ENCODE measurements at places on chromosomes 13 and 19. TPM values are rescaled to one million over a fixed set of nuclear protein-coding genes. Genes with fewer than 3 reads are reported as not detected.
A peak's percentile ranks its signal among the peaks of the same experiment; 100 is the strongest.

GRCh38 chr19:3403489-3404323 is 37.3 kb downstream of the NFIC start:
- H3K4me3 ChIP-seq = no peak overlapping the region
- H3K27ac ChIP-seq = no peak overlapping the region
- no peaks in the 10 kb centered on the region for H3K4me1 ChIP-seq
- no peaks in the 10 kb centered on the region for H3K27me3 ChIP-seq

DNA sequence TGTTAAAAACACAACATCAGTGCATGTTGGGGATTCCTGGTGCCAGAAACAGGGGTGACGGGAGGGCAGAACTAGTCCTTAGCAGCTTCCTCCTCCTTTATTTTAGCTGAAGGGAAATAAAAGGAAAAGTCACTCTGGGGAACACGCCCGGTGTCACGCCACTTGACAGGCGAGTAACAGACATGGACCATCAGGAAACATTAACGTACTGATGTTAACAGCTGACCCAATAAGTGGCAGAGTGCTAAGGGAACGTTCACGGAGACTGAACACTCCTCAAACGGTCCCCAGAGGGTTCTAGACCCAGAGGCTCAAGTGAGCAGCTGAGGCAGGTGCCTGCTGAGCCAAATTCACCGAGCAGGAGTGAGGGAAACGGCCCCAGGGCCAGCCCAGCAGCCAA is 13.9 kb upstream of the EIF3G start:
- no peak overlapping the region for H3K27ac ChIP-seq
- H3K4me3 ChIP-seq = no peak overlapping the region
- no peaks in the 10 kb centered on the region for H3K4me1 ChIP-seq
- peaks cover 67% of the 10 kb centered on the region for H3K36me3 ChIP-seq
- no peak for DNase-seq
- no peaks in the 10 kb centered on the region for H3K27me3 ChIP-seq

DNA sequence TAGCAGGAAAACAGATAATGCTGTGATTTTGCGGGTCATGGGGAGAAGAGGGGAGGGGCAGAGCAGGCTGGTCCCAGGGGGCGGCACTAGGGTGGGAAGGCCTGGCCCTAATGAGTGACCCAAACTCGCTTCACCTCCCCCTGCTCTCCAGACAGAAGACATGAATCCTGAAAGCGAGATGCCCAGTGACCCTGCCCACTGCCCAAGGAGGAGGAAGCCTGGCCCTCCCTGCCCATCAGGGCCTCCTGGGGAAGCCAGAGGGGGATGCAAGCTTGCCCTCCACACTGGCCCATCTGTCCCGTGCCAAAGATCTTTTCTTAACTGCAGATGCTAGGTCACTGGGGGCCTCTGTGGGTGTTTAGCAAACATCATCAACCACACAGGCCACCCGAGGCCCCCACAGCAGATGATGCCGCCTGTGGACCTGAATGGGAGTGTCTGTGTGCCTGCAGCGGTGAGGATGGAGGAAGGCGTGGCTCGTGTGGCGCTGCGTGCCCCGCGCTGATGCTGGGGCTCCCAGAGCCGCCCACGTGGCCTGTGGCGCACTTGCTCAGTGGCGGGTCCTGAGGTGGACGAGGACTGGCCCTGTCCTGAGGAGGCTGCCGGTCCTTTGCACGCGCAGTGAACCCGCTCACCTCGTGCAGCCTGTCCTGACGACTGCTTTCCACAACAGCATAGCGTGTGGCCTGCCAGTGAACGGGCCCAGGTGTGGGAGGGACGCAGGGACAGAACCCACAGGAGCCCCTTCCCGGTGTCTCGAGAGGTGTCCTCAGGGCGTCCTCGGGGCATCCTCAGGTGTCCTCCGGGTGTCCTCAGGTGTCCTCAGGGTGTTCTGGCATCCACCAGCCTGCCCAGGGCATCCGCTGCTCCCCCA is 80.5 kb upstream of the MCF2L start:
- no peak overlapping the region for H3K27ac ChIP-seq
- H3K4me1 ChIP-seq = no peaks in the 10 kb centered on the region
- H3K36me3 ChIP-seq = peaks cover 4% of the 10 kb centered on the region
- H3K4me3 ChIP-seq = no peak overlapping the region

- H3K27me3 ChIP-seq = no peaks in the 10 kb centered on the region
- no peak overlapping the region for H3K27ac ChIP-seq
- H3K36me3 ChIP-seq = no peaks in the 10 kb centered on the region
- DNase-seq = no peak
Measured at GRCh38 chr13:113417836-113418721, 35.2 kb downstream of the ADPRHL1 start.

GRCh38 chr13:39311619-39312018 is 273.4 kb downstream of the NHLRC3 start:
- no peak overlapping the region for H3K4me3 ChIP-seq
- H3K27me3 ChIP-seq = no peaks in the 10 kb centered on the region

GRCh38 chr13:23377983-23378632 is 55.4 kb downstream of the SACS start:
- peak; percentile 89 for DNase-seq
- peak overlapping the region; percentile 31 for H3K27ac ChIP-seq
- H3K4me3 ChIP-seq = peak overlapping the region; percentile 51

- H3K4me1 ChIP-seq = no peaks in the 10 kb centered on the region
- peaks cover 4% of the 10 kb centered on the region for H3K27me3 ChIP-seq
- DNase-seq = no peak
- H3K4me3 ChIP-seq = no peak overlapping the region
- no peak overlapping the region for H3K27ac ChIP-seq
Measured at GRCh38 chr13:33330483-33330882, 44.9 kb upstream of the STARD13 start.

GRCh38 chr13:75763512-75763911 is 127.4 kb downstream of the LMO7 start:
- H3K27ac ChIP-seq = no peak overlapping the region
- no peak overlapping the region for H3K4me3 ChIP-seq
- H3K27me3 ChIP-seq = no peaks in the 10 kb centered on the region
- DNase-seq = no peak
- peaks cover 23% of the 10 kb centered on the region for H3K4me1 ChIP-seq

DNA sequence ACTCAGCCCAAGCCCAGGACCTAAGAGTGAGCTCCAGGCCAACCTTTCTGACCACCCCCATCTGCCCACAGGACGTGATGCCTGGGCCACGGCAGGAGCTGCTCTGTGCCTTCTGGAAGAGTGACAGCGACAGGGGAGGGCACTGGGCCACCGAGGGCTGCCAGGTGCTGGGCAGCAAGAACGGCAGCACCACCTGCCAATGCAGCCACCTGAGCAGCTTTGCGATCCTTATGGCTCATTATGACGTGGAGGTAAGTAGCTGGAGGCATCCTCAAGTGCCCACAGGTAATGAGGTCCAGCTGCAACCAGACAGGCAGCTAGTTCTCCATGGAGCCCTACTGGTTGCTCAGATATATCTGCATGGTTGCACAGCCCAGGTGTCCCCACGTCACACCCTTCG is 14.8 kb downstream of the DDX39A start:
- H3K27ac ChIP-seq = no peak overlapping the region
- H3K4me1 ChIP-seq = no peaks in the 10 kb centered on the region
- DNase-seq = no peak
- peaks cover 89% of the 10 kb centered on the region for H3K36me3 ChIP-seq
- no peaks in the 10 kb centered on the region for H3K27me3 ChIP-seq
- H3K4me3 ChIP-seq = no peak overlapping the region

- H3K27me3 ChIP-seq = no peaks in the 10 kb centered on the region
- no peak for DNase-seq
- H3K36me3 ChIP-seq = no peaks in the 10 kb centered on the region
- no peaks in the 10 kb centered on the region for H3K4me1 ChIP-seq
- no peak overlapping the region for H3K4me3 ChIP-seq
Measured at GRCh38 chr19:30309905-30310601, 62.1 kb upstream of the ZNF536 start.

DNA sequence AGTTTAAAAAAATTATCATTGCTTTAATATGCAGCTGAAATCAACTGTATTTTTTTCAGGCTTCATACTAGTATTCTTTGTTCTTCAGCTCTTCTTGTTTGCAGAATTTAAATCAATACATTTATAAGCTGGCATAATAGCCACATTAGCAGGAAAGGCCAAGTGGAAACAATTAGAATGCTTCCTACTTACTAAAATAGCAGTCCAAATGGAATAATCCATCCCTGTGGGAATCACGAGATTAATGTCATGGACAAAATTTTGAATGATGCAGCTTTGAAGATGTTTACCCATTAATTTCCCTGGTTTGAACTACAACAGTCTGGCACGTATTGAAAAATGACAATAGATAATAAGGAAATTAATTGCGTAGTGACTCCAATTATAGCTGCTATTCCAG is 2650.8 kb downstream of the PCDH9 start:
- H3K27ac ChIP-seq = no peak overlapping the region
- no peak overlapping the region for H3K4me3 ChIP-seq
- DNase-seq = no peak
- no peaks in the 10 kb centered on the region for H3K36me3 ChIP-seq
- no peaks in the 10 kb centered on the region for H3K27me3 ChIP-seq

GRCh38 chr13:67184247-67184646 is 45.9 kb downstream of the PCDH9 start:
- no peak overlapping the region for H3K27ac ChIP-seq
- H3K4me1 ChIP-seq = no peaks in the 10 kb centered on the region
- no peak for DNase-seq
- no peaks in the 10 kb centered on the region for H3K27me3 ChIP-seq
- no peaks in the 10 kb centered on the region for H3K36me3 ChIP-seq

GRCh38 chr19:28883241-28883693 is 329.7 kb downstream of the UQCRFS1 start:
- H3K27me3 ChIP-seq = no peaks in the 10 kb centered on the region
- no peak overlapping the region for H3K27ac ChIP-seq
- no peaks in the 10 kb centered on the region for H3K36me3 ChIP-seq

- H3K27ac ChIP-seq = no peak overlapping the region
- DNase-seq = no peak
- no peaks in the 10 kb centered on the region for H3K36me3 ChIP-seq
- no peak overlapping the region for H3K4me3 ChIP-seq
Measured at GRCh38 chr13:73081256-73081915, 22.6 kb downstream of the KLF5 start.

DNA sequence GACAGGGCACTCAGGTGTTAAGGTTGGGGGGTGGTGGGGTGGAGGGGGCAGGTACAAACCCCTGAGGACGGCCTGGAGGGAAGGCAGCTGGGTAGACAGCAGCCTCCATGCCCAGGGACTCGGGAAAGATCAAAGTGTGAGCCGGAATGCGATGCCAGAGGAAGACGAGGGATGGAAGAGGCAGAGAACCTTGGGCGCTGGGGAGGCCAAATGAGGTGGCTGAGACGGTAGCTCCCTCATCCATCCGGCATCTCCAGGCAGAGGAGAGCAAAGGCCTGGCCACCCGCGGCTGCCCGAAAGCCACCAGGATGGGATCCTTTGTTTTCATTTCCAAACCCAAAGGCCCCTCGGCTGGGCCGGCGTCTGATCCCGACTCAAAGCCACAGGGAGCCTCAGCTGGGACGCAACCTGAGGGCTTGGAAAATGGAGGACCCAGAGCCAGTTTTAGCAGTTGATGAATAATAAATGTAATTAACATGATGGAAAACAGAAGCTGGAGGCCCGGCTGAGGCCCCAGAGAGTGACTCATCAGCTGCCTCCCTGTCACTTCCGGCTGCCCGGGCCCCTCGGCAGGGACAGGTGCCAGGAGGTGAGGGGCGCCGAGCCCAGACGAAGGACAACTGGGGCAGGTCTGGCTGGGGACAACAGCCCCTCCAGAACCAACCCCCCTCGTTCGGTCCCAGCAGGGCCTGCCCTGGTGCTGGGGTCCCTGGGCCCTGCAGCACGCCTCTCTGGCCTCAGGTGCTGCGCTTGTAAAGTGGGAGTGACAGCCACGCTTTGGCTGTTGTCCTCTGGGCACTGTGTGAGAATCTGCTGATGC is 61.6 kb downstream of the CEBPG start:
- DNase-seq = no peak
- no peak overlapping the region for H3K4me3 ChIP-seq
- no peaks in the 10 kb centered on the region for H3K36me3 ChIP-seq

DNA sequence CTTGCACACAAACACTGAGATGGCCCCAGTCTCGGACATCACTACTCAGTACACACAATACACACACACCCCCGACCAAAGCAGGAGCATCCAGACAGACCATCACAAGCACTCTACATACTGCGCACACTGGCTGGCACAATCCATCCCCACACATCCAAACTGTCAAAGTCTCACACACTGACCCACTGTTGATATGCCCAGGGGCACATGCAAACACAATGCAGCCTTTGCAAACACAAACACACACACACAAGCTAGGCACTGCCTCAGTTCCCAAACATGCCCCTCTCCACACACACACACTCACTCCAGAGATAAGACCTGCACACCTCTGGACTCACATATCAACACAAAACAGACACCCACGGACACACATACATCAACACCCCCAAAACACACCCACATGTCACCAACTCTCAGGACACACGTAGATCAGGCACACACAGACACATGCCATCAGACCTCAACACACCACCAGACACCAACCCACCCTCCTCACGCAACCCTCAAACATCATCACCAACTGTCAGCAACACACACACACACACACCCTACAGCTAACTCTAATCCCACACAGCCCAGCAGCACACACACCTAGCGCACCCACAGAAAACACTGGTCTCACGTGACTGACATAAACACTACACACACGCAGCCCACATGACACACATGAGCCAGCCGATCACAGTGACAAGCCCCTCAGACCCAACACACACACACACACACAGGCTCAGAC is 1.9 kb downstream of the BBC3 start:
- H3K4me3 ChIP-seq = peak overlapping the region; percentile 89
- DNase-seq = peak; percentile 48
- no peaks in the 10 kb centered on the region for H3K27me3 ChIP-seq
- peaks cover 53% of the 10 kb centered on the region for H3K4me1 ChIP-seq
- H3K27ac ChIP-seq = peak overlapping the region; percentile 88
- H3K36me3 ChIP-seq = no peaks in the 10 kb centered on the region

- H3K27ac ChIP-seq = no peak overlapping the region
- H3K27me3 ChIP-seq = peaks cover 4% of the 10 kb centered on the region
- H3K4me1 ChIP-seq = no peaks in the 10 kb centered on the region
- H3K4me3 ChIP-seq = no peak overlapping the region
- H3K36me3 ChIP-seq = no peaks in the 10 kb centered on the region
- DNase-seq = no peak
Measured at GRCh38 chr13:29664591-29664990, 69.1 kb upstream of the SLC7A1 start.

DNA sequence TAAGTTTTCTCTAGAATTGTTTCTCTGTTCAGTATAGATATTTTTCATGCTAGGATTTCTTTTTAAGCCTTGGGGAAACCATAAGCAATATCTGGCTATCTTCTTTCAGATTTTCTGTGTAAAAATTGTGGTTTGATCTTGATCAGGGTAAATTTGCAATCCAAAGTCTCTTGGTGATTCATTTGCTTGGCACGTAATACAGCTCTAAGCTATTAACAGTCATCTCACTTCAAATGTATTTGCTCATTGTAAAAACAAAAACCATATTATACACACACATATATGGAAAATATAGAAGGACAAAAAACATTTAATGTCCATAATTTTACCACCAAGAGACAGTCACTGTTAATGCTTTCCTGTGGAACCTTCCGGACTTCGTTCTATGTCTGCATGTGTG is 191.0 kb downstream of the SHISA2 start:
- H3K4me3 ChIP-seq = no peak overlapping the region
- H3K36me3 ChIP-seq = no peaks in the 10 kb centered on the region
- H3K27me3 ChIP-seq = peaks cover 4% of the 10 kb centered on the region
- DNase-seq = no peak
- no peak overlapping the region for H3K27ac ChIP-seq

Gene CYP2F1
- 0.25 TPM for total RNA-seq

Gene RGL3
- total RNA-seq = not detected

Gene OR7A17
- not detected for total RNA-seq

Gene ZSCAN5A
- 6.8 TPM for total RNA-seq

Gene GFY
- not detected for total RNA-seq

Gene ELF1
- 285 TPM for total RNA-seq

Gene DEDD2
- 99.8 TPM for total RNA-seq

Gene SIGLEC6
- not detected for total RNA-seq

Gene ZNF793
- 4.5 TPM for total RNA-seq

Gene DCLK1
- not detected for total RNA-seq
